Activated CD4-positive, alpha-beta T cell treated with anti-CD3 and anti-CD28 coated beads, Interleukin-2, amount 50 U/mL, for 48 hours (primary cell): ENCODE measurements at places on chromosomes 5 and 9.

DNA sequence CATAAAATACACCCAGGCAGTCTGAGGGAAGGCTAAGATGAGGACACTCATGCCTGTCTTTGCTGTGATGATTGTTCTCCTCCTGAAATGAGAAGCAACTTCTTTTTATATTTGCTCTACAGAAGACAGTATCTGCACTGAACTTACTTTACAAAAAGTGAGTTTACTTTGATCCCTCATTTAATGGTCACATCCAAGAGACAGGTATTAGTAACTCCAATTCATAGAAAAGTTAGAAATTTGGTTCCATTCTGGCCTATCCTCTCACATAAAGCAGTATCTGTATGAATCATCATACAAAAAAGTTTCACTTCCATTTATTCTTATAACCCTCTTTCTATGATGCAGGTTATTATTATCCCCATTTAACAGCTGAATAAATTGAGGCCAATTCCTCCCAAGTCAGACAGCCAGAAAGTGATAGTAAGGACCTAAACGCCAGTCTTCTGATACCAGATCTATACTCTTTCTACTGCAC lies 15.2 kb downstream of the TSTD2 start:
- DNase-seq: no peak

DNA sequence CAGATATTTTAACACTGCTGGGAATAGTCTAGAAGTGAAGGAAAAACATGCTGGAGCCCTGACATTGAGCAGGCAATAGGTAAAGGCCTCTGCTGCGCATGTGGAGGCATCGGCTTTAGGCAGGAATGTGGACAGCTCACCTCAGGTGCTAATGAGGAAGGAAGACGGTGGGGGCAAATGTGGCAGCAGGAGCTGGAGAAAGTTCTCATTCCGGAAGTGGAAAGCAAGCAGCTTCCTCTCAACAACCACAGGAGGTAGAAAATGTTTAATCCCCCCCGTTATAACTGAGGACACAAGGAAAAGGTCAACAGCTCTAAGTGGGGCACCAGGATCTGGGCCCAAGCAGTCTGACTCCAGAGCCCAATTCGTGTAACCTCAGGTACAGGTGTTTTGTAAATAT lies 7.6 kb upstream of the RPS14 start:
- no peak for DNase-seq

- no peak for DNase-seq
Observed at GRCh38 chr9:110641293-110641692, 27.3 kb upstream of the MUSK start.

DNA sequence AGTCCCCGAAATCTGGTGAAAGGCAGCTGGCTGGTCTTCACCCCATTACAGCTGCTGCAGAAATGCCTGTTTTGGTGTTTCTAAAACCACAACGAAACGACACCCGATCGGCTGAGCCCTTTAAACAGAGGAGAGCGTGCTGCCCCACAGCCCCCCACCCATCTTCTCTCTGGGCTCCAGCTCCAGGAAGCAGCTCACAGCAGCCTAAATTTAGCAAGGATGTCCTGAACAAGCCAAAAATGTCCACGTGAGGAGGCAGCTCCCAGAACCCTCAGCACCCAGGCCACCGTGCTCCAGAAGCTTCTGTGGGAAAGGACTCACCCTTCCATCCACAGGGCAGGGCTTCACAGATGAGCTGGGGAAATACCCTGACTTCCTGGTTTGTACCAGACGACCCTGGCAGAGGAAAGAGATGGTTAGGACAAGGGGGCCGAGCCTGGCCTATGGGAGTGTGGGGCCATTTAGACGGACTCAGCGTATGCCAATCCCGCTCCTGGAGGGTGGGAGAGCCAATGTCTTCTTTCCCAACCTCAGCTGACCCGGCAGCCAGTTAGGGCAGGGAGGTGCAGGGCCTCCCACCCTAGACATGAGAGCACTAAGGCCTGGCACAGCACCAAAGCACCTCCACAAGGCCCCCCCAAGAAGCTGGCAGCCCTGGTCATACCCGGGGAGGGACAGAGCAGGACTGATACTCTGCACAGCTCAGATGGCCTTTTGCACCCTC lies 39.1 kb upstream of the SARDH start:
- no peak for DNase-seq

GRCh38 chr5:139458580-139459407 lies 3.7 kb downstream of the ECSCR start:
- peak; percentile 80 for DNase-seq

- no peak for DNase-seq
Observed at GRCh38 chr9:81083854-81084512, 605.4 kb downstream of the TLE1 start.

DNA sequence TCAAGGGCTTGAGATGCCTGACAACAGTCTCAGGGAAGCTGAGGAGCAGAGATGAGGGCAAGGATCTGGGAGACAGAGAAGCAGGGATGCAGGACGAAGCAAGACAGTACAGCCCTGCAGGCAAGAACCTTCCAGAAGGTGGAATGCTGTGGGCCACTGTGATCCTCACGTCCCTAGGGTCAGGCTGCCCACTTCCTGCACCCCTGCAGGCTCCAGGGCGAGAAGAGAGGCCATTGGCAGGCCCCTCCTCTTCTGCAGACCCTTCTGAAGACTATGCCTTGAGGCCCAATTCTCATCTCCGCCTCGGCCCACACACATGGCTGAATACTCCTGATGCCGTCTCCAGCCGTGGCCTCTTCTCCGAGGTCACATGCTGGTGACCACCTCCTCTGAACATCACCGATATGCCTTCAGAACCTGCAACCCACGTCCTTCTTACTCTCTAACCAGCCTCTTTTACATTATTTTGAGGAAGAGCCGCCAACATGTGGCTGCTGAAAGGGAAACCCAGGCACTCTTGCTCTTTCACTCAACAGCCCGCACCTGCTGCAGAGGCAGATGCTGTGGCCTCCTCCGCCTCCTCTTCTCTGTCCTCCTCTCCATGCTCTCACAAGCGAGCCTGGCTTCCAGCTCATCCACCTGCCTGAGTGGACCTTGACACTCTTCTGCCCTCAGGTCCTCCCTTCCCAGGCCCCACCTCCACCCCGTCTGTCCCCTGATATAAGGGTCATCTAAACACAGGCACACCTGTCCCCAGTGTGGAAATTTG lies 181.5 kb downstream of the IRX2 start:
- no peak for DNase-seq

GRCh38 chr5:76125888-76126287 lies 42.7 kb downstream of the SV2C start:
- DNase-seq: no peak

- no peak for DNase-seq
Observed at GRCh38 chr5:106732624-106733023, 938.1 kb downstream of the EFNA5 start.

DNA sequence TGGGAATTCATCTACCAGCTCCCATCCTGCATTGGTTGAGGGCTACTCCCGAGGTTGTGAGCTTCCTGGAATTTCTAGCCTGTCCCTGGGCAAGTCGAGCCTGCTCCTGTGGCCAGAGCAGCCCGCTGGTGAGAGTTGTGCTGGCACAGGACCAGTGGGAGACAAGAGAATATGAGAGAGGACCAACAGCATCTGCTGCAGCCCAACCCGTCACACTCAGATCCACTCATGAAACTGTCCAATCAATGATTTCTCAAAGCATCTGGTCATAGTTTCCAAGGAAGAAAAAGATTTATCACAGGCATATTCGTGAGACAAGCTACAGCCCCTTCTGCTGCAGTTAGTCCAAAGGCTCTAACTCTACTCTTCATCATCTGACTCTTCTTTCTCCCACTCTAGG lies 64.4 kb upstream of the RAI14 start:
- DNase-seq: no peak

- no peak for DNase-seq
Observed at GRCh38 chr5:125750861-125751186, 672.4 kb upstream of the GRAMD2B start.

GRCh38 chr9:86843206-86843605 lies 104.1 kb downstream of the GAS1 start:
- DNase-seq: no peak

DNA sequence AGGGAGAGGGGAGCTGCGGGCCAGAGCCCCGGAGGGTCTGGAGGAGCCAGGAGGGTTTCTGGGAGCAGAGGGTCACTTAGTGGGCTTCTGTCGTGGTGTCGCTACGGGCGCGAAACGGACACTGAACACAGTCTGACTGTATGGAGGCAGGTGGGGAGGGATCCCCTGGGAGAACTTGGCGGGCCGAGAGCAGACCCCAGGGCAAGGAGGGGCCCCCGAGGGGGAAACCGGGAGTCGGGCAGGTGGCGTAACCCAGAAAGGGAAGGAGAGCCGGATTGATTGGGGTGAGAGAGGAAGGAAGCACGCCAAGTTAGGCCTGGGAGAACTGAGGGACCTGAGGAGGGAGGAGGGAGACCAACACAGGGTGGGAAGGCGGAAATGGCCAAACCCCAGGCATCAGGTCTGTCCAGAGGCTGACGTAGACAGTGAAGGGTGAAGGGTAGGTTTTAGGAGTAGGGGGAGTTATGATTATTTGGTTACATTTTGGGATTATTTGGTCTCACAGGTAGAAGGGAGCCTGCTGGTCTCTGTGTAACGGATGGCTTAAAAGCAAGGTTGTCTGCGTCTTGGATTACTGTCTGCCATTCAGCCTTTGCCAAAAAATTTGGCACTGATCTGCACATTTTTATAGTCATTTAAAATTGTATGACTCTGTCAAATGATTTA lies 3.3 kb upstream of the MSMP start:
- peak; percentile 65 for DNase-seq

DNA sequence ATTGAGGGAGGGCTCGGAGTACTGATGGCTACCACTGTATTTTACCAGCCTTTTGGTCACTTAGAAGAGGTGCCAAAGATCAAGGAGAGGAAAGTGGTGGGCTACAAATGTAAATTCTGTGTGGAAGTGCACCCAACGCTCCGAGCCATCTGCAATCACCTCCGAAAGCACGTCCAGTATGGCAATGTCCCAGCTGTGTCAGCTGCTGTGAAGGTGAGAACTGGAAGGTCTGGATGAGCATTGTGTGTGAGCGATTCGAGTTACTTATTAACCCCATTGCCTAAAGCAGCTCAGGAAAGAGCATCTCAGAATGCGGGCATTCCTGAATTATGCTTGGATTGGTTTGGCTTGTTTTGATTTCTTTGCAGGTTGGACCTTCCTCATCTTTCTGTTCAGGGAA lies 67.5 kb downstream of the ZNF462 start:
- DNase-seq: no peak

GRCh38 chr9:109031241-109031640 lies 17.9 kb upstream of the CTNNAL1 start:
- no peak for DNase-seq

GRCh38 chr5:88251048-88251711 lies 17.5 kb downstream of the TMEM161B start:
- DNase-seq: peak; percentile 17

DNA sequence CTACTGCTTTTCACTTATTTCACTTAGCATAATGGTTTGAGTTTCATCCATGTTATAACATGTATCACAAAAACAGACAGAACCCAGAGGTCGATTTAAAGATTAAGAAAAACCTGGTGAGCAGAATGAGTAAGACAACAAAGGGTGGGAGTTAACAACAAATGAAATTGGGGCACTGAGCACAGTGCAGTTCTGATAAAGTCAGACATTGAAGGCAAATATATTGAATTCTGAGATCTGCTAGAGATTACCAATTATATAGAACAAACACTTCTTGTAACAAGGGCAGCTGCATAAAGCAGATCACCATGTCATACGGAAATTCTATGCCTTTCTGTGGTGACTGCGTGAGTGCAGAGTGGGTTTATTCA lies 517.3 kb upstream of the RORB start:
- no peak for DNase-seq

GRCh38 chr9:104991144-104991953 lies 63.4 kb upstream of the ABCA1 start:
- DNase-seq: peak; percentile 80

- no peak for DNase-seq
Observed at GRCh38 chr5:134994560-134995156, 27.0 kb downstream of the CATSPER3 start.

DNA sequence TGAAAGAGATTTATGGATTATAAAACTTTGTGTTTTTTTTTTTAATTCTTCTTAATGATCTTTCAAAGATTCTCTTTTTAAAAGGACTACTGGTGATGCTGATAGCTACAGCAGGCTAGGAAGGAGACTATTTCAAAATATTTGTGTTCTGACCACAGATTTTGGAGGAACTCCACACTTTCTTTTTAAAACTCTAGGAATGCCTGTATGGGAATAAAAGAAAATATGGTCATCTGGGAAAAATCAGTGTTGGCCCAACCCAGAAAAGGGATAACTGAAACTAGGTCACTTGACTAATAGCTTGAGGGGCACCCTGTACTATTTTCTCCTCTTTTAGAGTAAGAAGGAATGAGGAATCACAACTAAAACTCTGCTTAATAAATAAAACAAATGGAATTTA lies 97.6 kb upstream of the ADAMTS19 start:
- DNase-seq: no peak

DNA sequence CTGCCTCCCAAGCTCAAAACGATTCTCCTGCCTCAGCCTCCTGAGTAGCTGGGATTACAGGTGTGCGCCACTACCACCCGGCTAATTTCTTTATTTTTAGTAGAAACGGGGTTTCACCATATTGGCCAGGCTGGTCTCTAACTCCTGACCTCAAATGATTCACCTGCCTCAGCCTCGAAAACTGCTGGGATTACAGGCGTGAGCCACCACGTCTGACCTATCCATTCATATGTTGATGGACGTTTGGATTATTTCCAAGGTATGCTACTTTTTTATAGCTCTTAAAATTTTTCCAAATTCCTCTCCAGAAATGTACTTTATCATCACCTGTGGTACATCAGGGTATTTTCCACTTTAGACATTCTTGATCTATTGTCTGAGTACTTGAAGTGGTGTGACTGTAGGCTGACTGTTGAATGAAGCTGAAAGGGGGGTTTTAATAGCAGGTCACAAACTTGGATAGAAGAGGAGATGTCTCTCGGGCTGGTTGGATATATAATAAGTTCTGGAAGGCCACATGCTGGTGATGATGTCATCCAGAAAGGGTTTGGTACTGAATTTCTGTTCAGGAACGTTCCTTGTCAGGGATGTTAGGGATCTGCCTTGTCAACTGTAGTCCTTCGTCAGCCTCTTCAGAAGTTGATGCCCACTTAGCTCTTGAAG lies 7.4 kb downstream of the CTNNA1 start:
- no peak for DNase-seq

GRCh38 chr5:159951834-159952233 lies 35.6 kb downstream of the ADRA1B start:
- DNase-seq: no peak

- DNase-seq: no peak
Observed at GRCh38 chr9:138061631-138062030, 184.0 kb downstream of the CACNA1B start.

DNA sequence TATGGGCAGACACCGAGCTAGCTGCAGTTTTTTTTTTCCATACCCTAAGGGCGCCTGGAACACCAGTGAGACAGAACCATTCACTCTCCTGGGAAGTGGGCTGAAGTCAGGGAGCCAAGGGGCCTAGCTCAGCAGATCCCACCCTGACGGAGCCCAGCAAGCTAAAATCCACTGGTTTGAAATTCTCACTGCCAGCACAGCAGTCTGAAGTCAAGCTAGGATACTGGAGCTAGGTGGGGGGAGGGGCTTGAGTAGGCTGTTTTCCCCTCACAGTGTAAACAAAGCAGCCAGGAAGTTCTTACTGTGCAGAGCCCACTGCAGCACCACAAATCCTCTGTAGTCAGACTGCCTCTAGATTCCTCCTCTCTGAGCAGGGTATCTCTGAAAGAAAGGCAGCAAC lies 151.7 kb upstream of the HCN1 start:
- DNase-seq: no peak

- DNase-seq: no peak
Observed at GRCh38 chr5:91291628-91292569, 91.2 kb downstream of the ARRDC3 start.
